ENCODE measurements at places on chromosomes 5 and 9.

DNA sequence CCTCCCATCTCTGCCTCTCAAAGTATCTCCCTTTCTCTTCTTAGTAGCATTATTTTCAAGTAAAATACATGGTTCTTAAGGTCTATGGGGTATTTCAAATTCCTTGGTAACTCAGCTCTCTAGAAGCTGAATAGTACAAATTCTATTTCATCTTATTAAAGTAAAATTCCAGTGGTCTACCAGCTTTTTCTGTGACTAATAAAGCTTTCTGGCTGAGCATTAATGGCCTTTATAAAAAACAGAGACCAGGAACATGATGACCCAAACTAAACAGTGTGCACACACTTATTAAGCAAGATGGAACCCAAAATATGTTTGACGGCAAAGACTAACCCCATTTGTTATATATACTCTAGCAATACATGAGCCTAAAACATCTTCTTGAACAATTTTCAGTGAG lies 142.6 kb downstream of the OR2K2 start:
- no peak for DNase-seq

DNA sequence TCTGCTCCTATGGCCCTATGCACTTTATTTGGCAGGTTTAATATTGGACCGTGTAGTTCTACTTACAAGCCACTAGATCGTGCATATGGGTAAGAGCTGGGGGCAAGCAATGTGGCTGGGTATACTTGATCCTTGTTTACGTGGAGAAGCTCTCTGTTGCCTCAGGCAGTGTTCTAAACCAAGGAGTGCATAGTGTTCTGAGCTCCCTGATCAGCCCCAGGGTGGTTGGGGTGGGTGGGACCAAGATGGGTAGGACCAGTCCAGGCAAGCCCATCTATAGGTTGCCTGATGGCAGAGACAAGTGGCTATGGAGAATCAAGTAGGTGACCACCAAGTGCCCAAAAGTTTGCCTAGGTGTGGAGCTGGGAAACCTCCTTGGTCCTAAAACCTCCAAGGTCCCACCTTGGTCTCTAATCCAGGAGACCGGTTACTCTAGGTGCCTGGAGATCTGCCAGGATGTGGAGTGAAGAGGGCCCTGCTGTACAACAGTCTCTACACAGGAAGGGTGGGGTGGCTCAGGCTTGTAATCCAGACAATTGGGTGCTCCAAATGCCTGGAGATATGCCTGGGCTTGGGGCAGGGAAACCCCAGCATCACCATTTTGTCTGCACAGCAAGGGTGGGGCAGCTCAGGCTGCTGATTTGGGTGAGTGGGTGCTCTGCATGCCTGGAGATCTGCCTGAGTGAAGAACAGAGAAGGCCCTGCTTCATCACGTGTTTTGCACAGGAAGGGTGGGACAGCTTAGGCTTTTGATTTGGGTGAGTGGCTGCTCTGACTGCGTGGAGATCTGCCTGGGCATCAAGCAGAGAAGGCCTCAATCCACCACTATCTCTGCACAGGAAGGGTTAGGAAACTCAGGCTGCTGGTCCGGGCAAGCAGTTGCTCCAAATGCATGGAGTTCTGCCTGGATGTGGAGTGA lies 659.8 kb downstream of the TLE4 start:
- DNase-seq = no peak

- DNase-seq = no peak
Measured at GRCh38 chr9:81242866-81243265, 446.5 kb downstream of the TLE1 start.

DNA sequence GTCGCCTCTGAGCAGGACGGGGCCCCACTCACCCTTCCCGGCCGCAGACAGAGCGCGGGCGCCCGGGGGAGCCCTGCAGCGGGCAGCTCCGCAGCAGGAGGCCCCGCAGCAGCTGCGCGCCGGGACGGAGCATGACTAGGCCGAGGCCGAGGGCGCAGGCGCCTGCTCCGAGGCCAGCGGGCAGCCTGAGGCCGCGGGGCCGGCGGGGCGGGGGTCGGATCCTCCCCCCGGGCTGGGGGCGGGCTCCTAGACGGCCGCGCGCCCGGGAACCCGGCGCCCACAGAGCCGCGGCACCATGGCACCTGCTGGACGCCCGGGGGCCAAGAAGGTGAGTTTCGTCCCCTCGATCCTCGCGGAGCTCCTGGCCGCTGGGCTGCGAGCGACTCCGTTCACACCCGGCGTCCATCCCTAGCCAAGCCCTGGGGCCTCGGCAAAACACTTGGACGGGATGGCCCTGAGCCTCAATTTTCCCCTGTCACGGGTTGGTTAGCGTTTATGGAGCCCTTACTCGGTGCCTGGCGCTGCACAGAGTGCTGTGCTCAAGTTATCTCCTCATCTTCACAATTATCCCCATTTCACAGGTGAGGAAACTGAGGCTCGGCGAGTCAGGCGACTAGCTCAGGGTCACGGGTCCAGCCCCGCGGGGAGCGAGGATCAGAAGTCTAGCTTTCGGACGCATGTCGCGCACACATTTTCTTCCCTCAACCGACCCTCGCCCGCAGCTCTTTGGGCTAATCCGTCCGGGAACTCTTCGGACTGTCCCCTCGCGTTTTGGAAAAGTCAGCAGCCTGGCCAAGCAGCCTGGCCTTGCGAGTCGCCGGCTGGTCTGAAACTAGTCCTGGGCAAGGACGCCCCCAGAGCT lies at the start of the genes BHMT2 and DMGDH:
Gene BHMT2, plus strand, starts transcription at position 280 of the 862 bp plus-strand sequence. Its CDS starts 16 bp downstream, at position 296.
Gene DMGDH, minus strand, starts transcription at position 187 of the 862 bp plus-strand sequence. Its CDS starts 54 bp downstream, at position 133.
- DNase-seq = no peak

DNA sequence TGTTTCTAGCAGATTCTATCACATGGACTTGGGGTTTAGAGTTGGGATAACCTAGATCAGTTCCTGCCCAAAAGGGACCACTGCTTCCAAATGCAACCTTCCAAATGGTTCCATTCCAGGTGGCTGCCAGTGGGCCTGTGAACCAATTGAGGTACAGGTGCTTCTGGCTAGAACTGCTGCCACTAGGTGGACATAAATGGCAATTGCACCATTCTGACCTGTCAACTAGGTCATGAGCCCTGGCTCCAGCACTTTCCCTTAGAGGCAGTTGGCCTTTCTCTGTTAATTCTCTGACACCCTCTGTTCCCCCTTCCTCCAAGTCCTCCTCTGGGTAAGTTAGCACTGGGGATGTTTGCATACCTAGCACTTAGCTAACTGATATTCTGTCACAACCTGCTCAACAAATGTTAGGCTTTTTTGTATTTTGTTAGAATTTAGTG lies 16.6 kb upstream of the HEMGN start:
- peak; percentile 79 for DNase-seq

GRCh38 chr5:178328826-178329730 lies 96.5 kb upstream of the PHYKPL start:
- DNase-seq = no peak

GRCh38 chr5:84430863-84431663 lies 46.4 kb upstream of the EDIL3 start:
- DNase-seq = no peak

- DNase-seq = no peak
Measured at GRCh38 chr5:94498199-94498598, 120.2 kb downstream of the KIAA0825 start.

GRCh38 chr9:99827244-99827643 lies 5.6 kb downstream of the NR4A3 start:
- DNase-seq = no peak

GRCh38 chr5:83450183-83450966 lies 21.2 kb upstream of the VCAN start:
- DNase-seq = no peak

DNA sequence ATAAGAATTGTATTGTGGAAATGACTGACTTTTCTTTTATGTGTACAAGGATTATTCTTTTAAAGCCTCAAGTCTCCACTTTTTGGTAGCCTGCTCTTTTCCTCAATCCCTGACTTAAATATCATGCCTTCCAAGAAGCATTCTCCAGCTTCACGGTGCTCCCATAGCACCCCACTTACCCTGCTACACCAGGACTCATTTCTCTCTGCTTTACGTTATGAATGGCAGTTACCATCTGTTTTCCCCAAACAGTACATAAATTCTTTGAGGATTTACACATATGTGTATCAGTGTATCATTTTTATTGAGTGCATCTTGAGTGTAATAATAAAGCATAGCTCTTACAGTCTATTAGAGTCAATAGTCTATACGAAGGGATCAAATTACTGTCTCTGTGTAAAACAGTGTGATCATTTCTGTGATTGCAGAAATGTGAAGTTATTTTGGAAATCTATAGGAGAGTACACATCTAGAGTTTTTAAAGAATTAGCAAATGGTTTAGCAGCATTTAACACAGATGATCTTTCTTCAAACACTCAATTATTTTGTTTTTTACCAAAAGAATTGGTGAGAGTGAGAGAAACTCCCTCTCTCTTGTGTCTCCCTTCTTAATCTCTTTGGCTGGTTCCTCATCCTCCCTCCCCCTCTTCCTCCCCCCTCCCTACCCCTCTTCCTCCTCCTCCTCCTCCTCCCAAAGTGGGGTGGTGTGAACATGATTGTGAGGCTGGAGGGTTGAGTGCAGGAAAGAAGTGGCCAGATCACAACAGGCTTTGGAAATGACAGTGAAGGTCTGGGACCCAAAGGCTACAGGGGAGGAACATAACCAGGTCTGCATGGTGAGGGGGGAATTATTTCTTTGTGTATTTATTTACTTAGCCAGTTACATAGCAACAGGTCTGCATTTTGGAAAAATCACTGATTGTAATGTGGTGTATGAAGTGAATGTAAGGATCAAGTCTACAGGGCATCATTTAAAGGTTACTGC lies 27.6 kb upstream of the ECM2 start:
- no peak for DNase-seq

GRCh38 chr5:167219298-167219697 lies 1072.1 kb upstream of the WWC1 start:
- no peak for DNase-seq

DNA sequence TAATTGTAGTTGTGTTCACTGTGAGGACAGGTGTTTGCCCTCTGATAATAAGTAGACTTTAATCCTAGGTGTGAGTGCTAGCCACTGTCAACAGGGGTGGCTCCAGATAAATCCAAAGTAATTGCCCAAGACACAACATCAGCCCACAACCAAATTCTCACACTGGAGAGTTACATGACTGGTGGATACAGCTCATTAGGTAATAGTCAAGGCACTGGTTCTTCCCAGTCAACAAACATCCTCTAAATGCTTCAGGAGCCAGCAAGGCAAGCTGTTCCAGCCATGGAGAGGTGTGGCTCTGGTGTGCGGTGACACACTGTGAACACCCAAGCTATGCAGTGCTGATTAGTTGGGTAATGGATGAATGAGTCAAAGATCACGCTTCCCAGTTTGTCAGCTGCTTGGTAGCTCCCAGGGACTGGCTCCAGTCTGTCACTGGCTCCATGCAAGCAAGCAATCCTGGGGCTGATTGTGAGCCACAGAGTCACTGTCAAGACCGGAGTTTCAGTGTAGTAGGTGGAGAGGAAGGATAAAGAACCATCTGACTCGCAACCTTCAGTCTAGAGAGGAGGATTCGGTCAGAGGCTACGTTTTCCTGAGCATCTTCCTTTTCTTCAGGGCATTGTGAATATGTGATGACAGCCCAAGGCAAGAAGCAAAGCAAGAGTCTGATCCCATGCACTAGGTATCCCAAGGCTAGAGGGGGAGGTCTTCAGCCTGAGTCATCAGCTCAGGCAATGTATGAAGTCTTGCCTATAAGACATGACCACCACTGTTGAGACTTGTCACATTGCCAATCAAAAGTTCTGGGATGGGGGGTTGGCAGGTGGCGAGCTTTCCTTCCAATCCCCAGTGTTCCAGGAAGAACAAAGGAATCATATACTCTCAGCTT lies 63.1 kb downstream of the UGCG start:
- no peak for DNase-seq

DNA sequence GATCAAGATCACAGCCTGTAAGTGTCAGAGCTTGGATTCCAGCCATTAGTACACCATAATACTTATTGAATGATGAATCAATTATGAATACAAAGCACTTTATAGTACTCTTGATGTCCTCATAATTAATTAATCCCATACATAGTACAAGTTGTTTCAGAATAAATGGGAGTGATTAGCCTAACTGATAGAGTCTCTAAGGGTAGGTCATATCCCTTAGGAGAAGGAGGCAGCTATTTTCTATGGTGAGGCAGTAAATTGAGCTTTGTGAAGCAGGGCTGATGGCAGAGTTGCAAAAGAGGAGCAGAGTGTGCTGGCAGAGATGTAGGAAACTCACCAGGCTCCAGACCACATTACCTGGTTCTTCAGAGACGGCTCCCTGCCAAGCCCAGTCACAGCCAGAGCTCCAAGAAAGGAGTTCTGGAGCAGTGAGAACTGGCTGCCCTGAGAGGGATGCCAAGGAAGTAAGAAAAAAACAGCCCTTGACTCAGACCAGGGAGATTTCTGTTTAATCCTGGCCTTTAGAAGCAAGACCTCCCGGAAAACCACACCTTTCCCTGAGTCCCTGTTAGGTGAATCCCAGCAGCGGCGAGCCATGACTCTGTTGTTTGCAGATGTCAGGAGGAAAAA lies 112.9 kb downstream of the SH3TC2 start:
- DNase-seq = no peak

DNA sequence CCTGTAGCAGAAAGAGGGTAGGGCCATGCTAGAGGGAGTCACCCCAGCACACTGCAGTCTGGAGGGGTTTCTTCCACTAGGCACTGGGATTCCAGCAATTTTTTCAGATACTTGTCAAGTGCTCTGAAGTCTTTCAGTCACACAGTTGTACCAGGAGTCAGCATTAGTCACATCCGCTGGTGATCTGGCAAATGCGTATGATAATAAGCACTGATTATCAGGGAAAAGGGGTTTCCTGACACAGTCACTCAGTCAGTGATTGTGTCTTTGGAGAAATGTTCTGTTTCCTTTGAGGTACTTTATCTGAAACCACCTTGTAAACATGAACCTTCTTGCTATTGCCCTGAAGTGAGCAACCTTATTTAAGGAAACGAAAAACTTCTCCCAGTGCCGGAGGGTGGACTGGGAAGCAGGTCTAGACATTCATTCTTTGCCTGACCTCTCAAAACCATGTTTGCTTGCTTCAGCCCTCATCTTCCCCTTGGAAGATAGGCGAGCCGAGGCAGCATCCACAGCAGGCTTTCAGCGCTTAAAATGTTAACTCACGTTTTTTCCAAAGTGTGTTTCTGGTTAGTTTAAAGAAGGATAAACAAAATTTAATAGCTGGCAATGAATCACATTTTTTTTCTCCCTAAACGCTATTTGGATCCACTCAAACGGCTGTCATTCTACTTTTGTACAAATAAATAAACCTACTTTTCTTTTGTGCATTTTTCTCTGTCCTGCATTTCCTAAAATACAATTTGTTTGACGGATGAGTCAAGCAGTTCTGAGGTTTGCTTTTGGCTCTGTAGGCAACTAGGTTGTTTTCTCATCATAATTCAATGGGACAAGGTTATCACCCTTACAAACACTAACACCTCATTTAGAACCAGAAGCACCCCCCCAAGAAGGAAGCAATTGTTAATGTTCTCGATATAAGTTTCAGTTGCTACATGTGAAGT lies 77.7 kb downstream of the FOXD1 start:
- DNase-seq = no peak

Data from NAMALWA (cell line).